Stimulated activated CD4-positive, alpha-beta T cell treated with anti-CD3 and anti-CD28 coated beads, Interleukin-4, amount 100 ng/mL, for 48 hours (primary cell): ENCODE measurements at places on chromosomes 7 and 10.
A peak's percentile ranks its signal among the peaks of the same experiment; 100 is the strongest.

- no peak for DNase-seq
These were observed 74.2 kb downstream of the EZH2 start for GRCh38 chr7:148809856-148810255.

DNA sequence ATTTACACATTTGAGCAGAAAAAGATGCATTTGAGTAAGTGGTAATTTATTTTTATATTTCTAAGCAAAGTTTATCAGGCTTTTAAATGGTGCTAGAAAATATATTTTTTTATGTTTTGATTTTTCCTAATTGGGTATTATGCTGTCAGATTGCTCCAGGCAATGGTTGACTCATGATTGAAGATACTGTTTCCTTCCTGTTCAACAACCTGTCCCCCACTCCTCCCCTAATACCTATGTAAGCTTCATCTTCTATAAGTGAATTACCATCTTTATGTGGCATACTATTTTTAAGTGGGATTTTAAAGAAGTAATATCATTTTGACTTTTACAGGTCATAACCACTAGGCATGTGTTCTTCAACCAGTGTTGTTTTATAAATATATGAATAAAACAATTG, 21.4 kb downstream of the TSPAN13 start:
- no peak for DNase-seq

- DNase-seq = no peak
These were observed 11.3 kb upstream of the TAS2R40 start for GRCh38 chr7:143210541-143210940.

- DNase-seq = no peak
These were observed 94.1 kb downstream of the SH3PXD2A start for GRCh38 chr10:103761075-103761920.

DNA sequence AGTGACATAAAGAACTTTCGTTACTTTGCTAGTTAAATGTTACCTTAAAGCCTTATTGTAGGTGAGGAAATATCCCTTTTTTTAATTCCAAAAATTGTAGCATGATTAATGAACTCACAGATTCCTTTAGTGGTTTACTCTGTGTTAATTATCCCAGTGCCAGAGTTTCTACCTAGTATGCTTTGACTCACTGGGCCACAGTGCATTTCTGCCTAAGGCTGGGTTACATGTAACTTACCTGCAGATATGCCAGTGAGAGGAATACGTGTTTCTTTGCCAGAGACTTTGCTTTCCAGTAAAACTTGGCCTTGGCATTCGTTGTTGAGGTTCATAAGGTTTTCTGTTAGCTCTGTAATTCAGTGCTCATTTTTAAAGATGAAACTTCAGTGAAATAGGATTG, 380.8 kb upstream of the LRGUK start:
- DNase-seq = no peak

GRCh38 chr10:80561950-80562349, 24.2 kb downstream of the SH2D4B start:
- no peak for DNase-seq

DNA sequence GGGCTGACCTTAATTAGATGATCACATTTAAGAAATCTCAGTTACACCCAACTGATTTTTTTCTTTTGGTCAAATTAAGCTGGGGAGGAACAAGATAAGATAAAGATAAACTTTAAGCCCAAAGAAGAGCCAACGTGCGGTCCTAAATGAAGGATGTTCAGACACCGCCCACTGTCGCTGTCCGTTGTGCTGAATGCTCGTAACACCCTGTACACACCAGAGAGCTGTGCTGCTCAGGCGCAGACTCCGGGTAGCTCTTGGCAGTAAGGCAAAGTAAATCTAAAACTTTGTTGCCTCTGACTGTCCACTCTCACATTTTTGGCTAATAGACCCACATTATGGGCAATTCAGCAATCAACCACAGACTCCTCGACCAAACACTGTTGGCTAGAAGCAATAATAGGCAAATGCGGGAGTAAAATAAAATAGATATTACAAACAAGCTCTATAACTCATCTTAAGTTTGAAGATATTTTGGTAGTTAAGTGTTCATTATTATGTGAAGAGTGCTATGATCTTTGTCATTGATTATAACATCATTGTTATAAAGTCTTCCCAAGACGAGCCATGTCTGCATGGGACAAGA, 57.1 kb downstream of the PLPP4 start:
- no peak for DNase-seq

- no peak for DNase-seq
These were observed 15.0 kb downstream of the PTN start for GRCh38 chr7:137328373-137329120.

- no peak for DNase-seq
These were observed 12.8 kb downstream of the CDHR3 start for GRCh38 chr7:105975770-105976417.

- DNase-seq = peak; percentile 34
These were observed 84.7 kb downstream of the SNX10 start for GRCh38 chr7:26376175-26376917.

DNA sequence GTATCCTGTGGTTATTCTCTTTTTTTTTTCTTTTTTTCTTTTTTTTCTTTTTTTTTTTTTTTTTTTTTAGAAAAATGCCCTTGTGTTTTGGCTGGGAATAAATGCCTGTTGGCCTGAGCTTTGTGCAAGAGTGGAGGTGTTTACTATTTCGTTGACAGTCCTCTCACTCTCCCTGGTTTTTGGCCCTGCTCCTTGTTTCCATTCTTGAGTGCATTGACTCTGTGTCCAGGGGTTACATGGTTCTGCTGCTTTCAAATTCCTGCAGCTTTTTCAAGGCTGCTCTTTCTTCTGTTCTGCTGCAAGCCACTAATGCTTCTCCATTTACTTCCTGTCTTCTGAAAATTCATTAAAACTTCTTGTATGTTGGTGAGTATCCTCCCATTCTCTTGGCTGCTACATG, 59.7 kb upstream of the TBX20 start:
- no peak for DNase-seq

DNA sequence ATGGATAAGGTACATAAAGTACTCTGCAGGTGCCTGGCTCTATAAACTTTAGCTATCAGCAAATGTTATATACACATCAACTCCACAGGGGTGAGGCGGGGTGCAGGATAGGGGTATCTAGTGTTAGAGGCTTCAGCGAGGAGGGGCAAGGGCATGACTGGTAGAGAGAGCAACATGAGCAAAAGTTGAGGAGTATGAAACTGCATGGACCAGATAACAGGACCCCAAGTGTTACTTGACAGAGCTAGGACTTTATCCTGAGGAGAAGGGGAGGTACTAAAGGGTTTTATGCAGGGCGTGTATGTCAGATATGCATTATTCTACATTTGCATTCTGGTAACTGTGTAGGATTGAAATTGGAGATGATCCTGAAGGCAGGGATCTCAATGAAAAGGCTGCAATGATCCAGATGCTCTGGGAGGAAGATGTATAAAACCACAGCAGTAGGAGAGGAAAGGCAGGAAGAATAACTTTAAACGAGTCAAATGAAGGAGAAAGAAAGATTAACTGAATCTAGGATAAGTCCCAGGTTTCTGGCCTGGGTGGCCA, 109.8 kb upstream of the FAM133B start:
- DNase-seq = no peak

DNA sequence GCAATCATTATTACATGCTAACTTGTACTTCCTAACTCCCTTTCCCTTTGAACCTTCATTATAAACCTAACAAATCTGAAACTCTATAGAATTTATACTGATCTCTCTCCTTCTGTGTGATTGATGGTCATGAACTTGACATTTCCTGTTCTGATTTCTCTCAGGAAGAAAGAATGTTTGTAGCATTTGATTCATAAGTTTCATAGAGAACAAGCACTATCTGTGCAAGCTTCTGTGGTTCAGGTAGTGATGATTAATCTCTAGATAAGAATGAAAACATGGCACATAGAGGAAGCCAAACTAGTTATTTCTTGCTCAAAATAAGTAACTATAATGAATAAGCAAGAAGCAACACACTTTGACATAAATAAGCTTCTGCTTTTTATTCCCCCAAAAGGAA, 34.2 kb downstream of the TFPI2 start:
- no peak for DNase-seq

- no peak for DNase-seq
These were observed 32.8 kb upstream of the SFTPD start for GRCh38 chr10:79981450-79982361.

- DNase-seq = no peak
These were observed 23.0 kb downstream of the JCAD start for GRCh38 chr10:30036341-30036740.

DNA sequence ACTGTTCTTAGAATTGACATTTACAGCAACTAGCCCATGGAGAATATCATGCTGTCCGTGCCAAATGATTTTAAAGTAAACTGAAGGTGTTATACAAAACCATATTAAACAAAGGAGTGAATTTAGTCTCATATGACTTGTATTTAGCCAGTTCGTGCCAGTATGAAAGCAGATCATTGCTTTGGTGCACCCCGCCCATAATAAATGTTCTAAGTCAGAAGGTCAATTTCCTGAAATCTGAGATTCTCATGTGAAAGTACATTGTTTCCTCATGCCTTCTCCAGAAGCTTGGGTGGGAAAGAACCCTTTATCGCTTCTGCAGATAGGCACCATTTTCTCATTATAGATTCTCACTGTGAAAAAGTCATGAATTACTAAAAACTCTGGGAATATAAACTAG, 106.4 kb downstream of the CAMK1D start:
- DNase-seq = no peak

DNA sequence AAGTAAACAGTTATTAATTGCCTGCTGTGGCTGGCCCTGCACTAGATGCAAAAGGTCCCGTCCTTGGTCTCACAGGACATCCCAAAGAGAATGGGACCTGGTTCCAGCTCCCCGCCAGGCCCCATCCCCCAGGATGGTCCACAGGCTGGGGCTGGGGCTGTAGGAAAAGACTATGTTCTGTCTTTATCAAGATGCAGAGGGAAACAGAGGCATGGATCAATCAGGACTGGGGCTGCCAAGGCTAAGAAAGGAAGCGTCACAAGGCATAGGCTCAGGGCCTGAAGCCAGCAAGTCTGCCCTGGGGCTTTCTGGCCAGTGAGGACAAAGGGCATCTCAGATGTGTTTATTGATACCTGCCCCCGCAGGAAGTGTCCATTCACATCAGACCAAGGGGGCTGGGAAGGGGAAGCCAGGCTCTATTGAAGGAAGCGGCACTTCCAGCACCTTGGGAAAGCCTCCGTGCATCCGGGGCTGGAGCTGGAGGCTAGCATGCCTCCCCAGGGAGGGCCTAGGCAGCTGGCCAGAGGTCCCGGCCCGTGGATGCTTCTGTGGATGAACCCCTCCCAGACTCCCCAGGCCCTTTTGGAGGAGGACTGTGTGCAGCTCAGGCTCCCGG, 5.8 kb downstream of the VSIR start:
- DNase-seq = no peak

DNA sequence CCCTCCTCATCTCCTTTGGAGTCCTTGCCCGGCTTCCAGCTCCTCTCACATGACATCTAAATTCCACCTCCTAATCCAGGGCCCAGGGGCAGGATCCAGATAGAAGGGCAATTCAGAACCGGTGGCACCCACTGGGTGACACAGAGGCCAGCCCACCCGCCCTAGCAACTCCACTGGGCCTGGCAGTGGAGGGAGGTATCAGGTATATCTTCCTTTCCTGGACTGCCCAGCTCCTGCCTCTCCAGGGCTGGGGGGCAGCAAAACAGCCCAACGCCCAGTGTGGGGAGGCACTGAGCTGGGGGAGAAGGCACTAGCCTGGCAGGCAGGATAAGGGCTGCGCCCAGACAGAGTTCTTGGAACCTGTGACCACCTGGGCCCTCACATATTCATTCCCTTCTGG, 10.4 kb upstream of the TRIM8 start:
- DNase-seq = no peak

GRCh38 chr10:93897070-93897780, 3.4 kb downstream of the SLC35G1 start:
- no peak for DNase-seq

DNA sequence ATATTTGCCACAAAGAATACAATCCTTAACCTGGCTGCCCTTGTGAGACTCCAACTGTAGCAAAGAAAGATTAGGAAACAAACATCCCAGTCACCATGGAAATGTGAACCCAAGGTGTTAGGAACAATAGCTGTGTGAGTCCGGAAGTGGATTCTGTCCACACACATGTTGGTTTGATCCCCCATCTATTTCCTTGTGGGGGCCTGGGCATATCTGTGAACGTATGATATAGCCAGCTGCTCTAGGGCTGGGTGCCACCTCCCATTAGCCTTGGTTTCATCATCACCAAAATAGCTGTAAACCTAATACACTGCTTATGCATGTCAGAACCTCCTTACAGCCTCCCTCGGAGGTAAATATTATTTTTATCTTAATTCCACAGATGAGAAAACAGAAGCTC, 26.4 kb downstream of the GRK5 start:
- no peak for DNase-seq

DNA sequence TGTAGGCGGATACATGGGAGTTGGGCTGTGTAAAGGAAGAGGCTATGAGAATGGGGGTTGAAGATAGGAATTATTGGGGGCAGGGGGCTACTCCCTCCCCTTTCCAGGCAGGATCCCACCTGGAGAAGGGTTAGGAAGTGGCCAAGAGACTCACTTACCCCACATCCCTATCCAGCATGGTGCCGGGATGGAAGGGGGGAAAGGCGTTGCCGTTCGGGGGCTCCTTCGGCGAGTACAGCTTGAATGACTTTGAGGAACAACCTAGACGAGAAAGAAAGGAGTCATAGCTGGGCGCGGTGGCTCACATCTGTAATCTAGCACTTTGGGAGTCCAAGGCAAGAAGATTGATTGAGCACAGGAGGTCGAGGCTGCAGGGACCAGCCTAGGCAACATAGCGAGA, 8.9 kb downstream of the LDB1 start:
- no peak for DNase-seq

GRCh38 chr10:90407131-90407530, 450.7 kb downstream of the HTR7 start:
- no peak for DNase-seq

- no peak for DNase-seq
These were observed 41.1 kb downstream of the FAM20C start for GRCh38 chr7:233249-234035.

DNA sequence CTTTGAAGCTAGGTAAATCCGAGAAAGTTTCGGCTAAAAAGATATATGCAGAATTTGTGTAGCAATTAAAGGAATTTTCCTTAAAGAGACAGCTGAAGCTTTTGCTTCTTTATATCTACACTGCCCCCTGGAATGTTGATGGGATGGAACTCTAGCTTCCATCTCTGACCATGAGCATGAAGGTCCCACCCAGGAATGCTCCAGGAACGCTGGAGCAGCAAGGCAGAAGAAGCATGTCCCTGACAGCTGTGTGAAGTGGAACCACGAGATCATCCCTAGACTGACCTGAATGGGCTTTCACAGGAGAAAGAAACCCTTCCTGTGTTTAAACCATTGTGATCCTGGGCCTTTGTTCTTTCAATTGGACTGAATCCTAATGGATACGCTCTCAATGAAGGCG, 99.7 kb upstream of the NOBOX start:
- DNase-seq = no peak

- no peak for DNase-seq
These were observed 76.0 kb upstream of the DNAAF5 start for GRCh38 chr7:650339-651031.
